ENCODE measurements at places on chromosomes 16 and 17. TPM values are rescaled to one million over a fixed set of nuclear protein-coding genes. Genes with fewer than 3 reads are reported as not detected.

TMIGD1 gene
- polyA plus RNA-seq, result not detected

LCMT1 gene
- 38.8 TPM for polyA plus RNA-seq

NAA60 gene
- 26.0 TPM for polyA plus RNA-seq

PRRT2 gene
- 14.4 TPM for polyA plus RNA-seq

JUP gene
- 31.0 TPM for polyA plus RNA-seq

P2RX1 gene
- 2.3 TPM for polyA plus RNA-seq

Measured in forelimb muscle (tissue), 1 donor.